GM23338 (cell line): ENCODE measurements at places on chromosomes 1 and 21. TPM values are rescaled to one million over a fixed set of nuclear protein-coding genes. Genes with fewer than 3 reads are reported as not detected.

The VANGL2 gene
- total RNA-seq: 42.8 and 51.3 TPM in 2 replicates

DNA sequence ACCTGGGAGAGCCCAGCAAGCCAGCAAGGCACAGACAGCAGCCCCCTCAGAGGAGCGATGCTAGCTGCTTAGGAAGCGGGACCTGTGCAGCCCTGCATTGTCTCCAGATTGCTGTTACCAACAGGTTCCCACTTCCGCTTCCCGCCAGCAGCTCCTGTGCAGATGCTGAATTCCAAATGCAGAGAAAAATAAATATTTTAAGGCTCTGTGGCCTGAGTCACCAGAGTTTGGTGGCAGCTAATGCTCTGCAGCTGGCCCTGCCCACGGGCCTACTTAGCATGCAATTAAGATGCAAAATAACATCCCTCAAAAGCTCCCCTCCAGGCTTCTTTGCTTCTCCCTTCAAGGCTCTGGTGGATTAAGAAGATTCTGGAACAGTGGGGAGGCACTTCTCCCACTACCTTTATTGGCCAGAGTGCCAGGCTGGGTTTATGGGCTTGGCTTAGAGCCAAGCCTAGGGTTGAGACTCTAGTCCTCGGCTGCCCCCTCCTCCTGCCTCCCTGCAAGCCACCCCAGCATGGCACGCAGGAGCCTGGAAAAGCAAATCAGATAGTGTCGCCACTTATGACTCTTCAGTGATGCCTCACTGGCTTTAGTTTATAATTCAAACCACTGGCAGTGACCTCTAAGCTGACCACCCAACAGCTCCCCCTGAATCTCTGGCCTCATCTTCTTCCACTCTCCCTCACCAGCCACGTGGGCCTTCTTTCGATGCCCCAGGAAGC lies 207.1 kb upstream of the ZC3H12A start:
- peak; percentile 38 for DNase-seq

The WDR64 gene
- total RNA-seq: not detected in 2 replicates

DNA sequence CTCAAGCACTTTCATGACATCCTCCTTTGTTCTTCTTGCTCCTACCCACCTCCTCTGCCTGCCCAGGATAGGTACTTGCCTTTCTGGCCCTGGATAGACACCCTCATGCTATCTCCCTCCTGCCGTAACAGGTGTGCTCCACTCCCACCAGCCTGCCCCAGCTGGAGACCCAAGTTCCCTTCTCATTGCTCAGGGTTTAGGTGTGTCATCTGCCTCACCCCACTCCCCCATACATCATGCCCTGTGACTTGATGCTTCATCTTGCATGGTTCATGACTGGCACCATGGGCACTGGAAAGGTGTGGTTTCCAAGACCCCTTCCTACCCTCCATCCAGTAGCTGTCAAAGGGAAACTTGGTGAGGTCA lies 5.9 kb downstream of the RHEX start:
- no peak for DNase-seq

The FBLIM1 gene
- 69.1 and 81.7 TPM in 2 replicates for total RNA-seq

- DNase-seq: no peak
Measured at GRCh38 chr1:207951652-207952051, 40.7 kb upstream of the CD34 start.

The NPL gene
- total RNA-seq: 1.2 and 2.8 TPM in 2 replicates

The SLC22A15 gene
- 3.8 and 4.0 TPM in 2 replicates for total RNA-seq

- no peak for DNase-seq
Measured at GRCh38 chr1:94746635-94747525, 73.3 kb upstream of the SLC44A3 start.

GRCh38 chr21:45469273-45470086 lies 64.5 kb downstream of the COL18A1 start:
- no peak for DNase-seq

GRCh38 chr1:51240084-51240483 lies 4.0 kb downstream of the RNF11 start:
- no peak for DNase-seq

The TXNIP gene
- total RNA-seq: 29.1 and 31.5 TPM in 2 replicates

GRCh38 chr21:35172231-35172630 lies 123.1 kb upstream of the RUNX1 start:
- no peak for DNase-seq

The GPR25 gene
- not detected in 2 replicates for total RNA-seq

- DNase-seq: peak; percentile 25
Measured at GRCh38 chr21:45617021-45617921, 26.3 kb upstream of the PCBP3 start.

GRCh38 chr1:17304826-17305175 lies 3.2 kb upstream of the PADI4 start:
- DNase-seq: no peak

The HPDL gene
- 60.7 and 82.1 TPM in 2 replicates for total RNA-seq

The L1TD1 gene
- 280 and 283 TPM in 2 replicates for total RNA-seq

- no peak for DNase-seq
Measured at GRCh38 chr21:40929833-40930232, 82.9 kb upstream of the DSCAM start.

GRCh38 chr1:16385659-16386453 lies 18.8 kb downstream of the SZRD1 start:
- peak; percentile 46 for DNase-seq

DNA sequence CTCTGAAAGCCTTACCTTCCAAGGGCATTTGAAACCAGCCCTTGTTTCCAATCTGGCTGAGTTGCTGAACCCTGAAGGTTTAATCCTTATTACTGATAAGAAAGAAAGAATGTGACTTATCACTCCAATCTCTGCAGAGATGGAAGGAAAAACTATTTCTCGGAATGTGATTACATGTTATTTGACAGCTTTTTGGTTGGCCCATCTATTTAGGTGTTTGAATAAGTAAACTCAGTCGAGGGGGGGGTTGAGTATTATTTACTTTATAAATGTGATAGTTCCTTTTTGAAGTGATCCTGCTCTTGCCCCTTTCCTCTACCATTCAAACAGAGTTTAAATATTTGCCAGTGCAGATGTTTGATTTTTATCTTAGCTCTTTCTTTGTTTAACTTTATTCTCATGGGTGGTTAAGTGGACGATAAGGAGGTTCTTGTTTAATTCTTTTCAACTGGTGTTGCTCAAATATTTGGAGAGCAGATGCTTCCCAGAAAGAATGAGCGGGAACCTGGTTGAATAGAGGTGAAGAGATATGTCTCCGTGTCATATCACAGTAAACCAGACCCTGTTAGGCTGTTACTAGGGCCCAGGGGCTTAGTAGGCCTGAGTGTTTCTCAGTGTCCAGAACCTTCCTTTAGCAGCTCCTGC lies 126.1 kb downstream of the CACHD1 start:
- DNase-seq: no peak

- DNase-seq: peak; percentile 86
Measured at GRCh38 chr1:231315887-231316286, 21.8 kb downstream of the EXOC8 start.

- no peak for DNase-seq
Measured at GRCh38 chr1:228889289-228889688, 154.0 kb downstream of the RHOU start.

The SAMD11 gene
- 0.14 and 0.19 TPM in 2 replicates for total RNA-seq

DNA sequence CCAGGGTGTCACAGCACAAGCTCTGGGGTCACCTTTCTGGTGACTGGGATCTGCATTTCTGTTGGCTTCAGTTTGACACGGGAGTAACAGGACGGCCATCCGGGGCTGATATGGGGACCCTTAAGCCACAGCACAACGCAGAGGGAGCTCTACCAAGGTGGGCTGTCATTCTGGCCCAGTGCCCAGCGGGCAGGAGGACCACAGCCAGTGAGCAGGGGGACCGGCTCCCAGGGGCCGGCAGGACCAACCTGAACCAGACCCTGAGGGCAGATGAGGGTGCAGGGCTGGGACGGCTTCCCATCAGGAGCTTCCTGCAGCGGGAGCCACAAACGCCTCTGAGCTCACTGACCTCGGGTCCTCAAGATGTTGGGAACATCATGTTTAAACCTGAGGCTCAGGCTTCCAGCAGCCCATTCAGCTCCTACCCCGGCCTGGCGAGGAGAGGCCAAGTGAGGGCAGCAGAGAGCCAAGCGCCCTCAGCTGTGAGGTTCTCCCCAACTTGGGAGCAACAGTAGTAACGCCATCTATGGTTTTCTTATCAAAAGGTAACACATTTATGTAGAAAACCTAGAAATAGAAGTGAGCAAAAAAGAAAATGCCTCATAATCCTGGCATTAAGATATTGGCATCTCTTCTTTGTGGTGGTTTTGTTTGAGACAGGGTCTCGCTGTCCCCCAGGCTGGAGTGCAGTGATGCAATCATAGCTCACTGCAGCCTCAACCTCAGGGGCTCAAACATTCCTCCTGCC lies 26.8 kb downstream of the TMEM201 start:
- peak; percentile 91 for DNase-seq
